ENCODE measurements at places on chromosomes 16 and 17.

DNA sequence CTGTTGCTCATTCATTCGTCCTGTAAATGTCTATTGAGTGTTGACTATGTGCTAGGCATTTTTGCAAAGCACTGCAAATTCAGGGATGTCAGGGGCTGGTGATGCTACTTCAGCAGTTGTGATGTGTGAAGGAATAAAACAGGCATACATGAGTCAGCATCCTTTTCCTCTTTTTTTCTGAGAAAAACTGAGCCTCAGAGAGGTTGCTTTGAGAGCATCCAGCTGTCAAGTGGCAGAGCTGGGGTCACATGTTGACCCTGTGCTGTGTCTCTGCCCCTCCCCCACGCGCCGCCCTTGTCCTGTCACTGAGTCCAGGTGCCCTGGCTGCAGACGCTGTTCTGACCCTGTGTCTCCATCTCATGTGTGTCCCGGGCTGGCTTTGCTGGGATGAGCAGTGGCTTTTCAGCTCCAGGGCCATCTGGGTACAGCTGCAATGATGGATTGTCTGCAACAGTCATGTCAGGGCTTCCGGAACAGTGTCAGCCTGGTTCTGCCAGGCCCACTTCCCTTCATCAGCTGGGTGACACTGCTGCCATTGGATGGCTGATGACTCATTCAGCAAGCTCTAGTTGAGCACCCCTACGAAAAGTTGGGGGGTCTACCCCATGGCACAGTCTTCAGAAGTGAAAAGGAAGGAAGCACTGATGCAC, 14.9 kb downstream of the SEC14L5 start:
- no peaks in the 10 kb centered on the region for H3K36me3 ChIP-seq
- no peaks in the 10 kb centered on the region for H3K27me3 ChIP-seq
- no peak overlapping the region for H3K27ac ChIP-seq

GRCh38 chr17:59327121-59327980, 4.1 kb upstream of the YPEL2 start:
- no peaks in the 10 kb centered on the region for H3K36me3 ChIP-seq
- peaks cover 47% of the 10 kb centered on the region for H3K4me1 ChIP-seq
- H3K27me3 ChIP-seq, result no peaks in the 10 kb centered on the region
- H3K4me3 ChIP-seq, result no peak overlapping the region
- no peak for DNase-seq

GRCh38 chr17:44913676-44914075, 1.6 kb downstream of the GFAP start:
- no peaks in the 10 kb centered on the region for H3K36me3 ChIP-seq
- no peak overlapping the region for H3K4me3 ChIP-seq
- H3K4me1 ChIP-seq, result peaks cover 36% of the 10 kb centered on the region
- no peak for DNase-seq

- no peaks in the 10 kb centered on the region for H3K36me3 ChIP-seq
- no peak overlapping the region for H3K27ac ChIP-seq
- no peak overlapping the region for H3K4me3 ChIP-seq
- H3K27me3 ChIP-seq, result no peaks in the 10 kb centered on the region
- no peak for DNase-seq
Observed at GRCh38 chr16:14337303-14338191, 266.4 kb downstream of the MRTFB start.

All from left ventricle myocardium inferior (tissue), 1 donor.